ENCODE measurements at places on chromosomes 3 and 15.

GRCh38 chr15:43150191-43150929, 17.0 kb downstream of the TMEM62 start:
- no peak for DNase-seq

DNA sequence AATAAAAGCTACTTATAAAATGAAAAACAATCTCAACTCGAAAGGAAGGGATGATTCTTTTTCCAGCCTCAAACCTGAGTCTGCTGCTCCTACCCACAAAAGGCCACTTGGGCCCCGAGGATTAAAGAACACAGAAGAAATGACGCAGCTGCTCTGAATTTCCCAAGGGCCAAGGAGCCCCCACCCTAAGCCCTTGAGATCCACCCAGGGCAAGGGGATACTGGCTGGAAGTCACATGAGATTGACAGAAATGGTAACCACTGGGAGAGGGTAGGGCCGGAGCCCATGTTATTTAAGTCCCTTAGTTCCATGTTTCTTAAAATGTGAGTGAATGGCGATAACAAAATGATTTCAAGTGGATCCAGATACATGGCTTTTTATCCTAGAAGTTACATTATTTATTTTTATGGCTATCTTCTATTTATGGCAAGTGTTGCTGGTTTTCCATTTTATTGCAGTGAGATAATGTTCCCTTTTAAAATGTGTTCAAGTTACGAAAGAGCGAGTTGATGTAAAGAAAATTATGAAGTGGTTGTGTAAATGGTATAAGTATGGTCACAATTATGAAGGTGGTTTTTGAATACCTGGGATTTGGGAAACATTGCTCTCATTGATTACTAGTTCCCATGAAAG, 16.8 kb downstream of the IGDCC4 start:
- DNase-seq: no peak

- DNase-seq: no peak
Observed at GRCh38 chr15:52567871-52568600, 794 bp downstream of the ARPP19 start.

- no peak for DNase-seq
Observed at GRCh38 chr15:72786676-72787345, 3.3 kb upstream of the ADPGK start.

DNA sequence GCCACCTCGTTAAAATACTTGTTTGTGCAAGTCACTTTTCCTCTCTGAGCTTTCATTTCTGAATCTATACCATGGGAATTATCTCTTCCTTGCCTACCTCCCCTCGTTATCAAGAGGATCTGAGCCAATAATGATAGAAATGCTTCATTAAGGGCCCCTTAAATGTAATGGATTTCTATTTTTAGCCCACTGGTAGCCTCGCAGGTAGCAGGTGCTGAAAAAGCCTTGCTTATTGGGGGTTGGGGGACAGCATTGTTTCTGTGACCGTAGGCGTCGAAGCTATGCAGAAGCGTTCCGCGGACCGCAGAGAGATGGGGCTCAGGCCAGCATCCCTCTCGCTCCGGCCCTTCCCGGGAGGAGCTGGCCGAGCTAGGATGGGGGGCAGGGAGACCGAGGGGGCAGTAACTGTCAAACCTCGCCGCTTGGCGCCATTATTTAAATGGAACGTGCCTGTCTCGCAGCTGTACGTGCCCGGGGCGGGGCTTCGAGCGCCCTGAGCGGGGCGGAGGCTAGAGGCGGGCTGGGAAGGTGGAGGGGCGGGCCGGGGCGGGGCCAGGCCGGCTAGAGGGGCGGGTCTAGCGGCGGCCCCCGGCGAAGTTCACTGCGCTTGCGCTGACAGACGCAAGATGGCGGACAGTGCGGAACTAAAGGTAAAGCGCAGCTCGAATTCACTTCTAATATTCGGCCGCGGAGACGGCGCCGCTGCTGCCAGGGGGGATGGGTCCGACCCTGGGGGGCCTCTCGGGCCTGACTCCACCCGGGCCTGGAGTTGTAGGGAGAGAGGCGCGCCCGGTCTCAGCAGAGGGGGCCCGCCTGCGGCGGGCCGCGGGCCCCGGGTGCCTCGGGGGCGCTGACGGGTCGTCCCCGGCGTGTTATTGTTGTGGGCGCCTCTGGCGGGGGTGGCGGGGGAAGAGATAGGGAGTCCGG, at the start of gene PIAS1:
PIAS1 (plus strand) TSS at position 615 of the 927 bp plus-strand sequence; CDS start at position 627, 12 bp downstream.
- peak; percentile 56 for DNase-seq

DNA sequence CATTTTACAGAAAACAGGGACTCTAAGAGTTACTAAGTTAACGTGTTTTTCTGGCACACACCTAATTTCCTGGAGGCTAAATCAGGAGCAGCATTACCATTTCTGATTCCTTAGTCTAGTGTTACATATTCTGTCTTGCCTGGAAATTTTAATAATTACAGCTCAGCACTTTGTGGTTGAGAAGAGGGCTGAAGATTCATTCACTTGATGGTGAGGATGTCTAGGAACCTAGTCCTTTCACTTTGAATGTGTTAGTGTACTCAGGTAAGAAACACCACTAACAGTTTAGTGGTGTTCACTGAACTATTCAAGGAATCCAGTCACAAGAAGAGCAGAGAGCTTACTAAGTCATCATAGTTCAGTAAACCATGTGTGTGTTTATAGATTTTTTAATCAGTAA, 102.8 kb downstream of the STT3B start:
- DNase-seq: no peak

DNA sequence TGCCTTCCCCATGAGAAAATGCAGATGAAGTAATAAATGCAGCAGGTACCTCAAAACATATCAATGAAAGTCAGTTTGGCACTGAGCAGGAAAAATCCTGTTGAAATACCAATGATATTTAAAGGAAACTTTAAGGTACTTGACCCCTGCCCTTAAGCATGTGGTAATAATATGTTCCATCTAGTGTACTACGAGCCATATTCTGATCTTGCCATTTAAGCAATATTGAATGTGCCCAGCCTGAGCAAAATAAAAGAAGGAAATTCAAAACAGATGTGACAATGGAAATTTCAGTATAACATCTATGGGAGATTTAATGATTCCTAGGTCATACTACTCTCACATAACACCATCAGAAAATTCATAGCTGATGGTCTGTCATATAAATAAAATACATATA, 191.8 kb upstream of the CGNL1 start:
- DNase-seq: no peak

- DNase-seq: no peak
Observed at GRCh38 chr3:80079886-80080285, 312.1 kb upstream of the ROBO1 start.

- DNase-seq: no peak
Observed at GRCh38 chr15:76065245-76065644, 5.5 kb downstream of the TMEM266 start.

GRCh38 chr15:89628301-89628700, 27.0 kb downstream of the KIF7 start:
- no peak for DNase-seq

DNA sequence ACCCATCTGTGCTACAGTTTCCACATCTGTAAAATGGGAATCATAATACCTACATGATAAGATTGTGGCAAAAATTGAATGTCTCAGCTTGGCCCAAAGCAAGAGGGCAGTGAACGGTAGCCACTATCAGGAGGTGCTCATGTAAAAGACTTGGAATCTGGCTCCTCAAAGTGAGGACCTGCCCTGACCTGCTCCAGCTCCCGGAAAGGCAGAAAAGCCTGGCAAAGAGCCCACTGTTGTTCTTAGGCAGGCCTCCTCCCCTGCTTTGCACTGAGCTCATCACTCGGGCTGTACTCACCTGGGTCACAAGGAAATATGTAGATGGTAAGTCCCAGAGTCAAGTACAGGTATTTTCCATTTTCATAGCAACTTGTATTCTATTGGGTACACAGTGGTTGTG, 250.7 kb upstream of the TBL1XR1 start:
- no peak for DNase-seq

DNA sequence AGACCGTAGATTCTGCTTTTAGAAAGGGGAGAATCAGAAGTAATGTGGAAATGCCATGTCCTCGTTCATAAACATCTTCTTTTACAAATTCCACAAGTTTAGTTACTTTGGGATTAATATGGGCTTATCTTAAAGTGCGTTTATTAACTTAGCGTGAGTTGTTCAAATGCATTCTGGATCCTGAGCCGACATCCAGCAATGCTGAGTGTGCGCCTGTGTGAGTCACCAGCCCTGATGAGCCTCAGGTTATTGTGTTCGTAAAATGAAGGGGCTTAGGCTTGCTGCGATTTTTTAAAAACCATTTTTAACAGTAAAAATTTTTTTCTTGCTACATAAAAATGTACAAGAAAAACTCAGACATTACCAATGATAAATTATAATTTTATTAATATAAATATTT, 57.9 kb downstream of the TFRC start:
- no peak for DNase-seq

DNA sequence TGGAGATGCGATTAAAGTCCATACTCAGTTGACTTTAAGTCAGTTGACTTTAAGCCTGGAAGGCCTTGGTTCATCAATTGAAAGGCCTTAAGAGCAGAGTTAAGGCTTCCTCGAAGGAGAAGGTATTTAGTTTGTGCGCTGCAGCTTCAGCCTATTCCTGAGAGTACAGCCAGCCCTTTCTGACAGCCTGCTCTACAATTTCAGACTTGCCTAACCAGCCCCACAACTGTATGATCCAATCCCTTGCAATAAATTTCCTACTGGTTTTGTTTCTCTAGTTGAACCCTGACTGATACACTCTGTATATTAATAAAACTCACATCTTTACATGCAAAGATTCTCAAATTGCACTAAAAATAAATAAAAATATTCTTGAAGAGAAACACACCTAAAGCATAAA, 66.1 kb upstream of the RORA start:
- no peak for DNase-seq

GRCh38 chr15:58526647-58527192, 94.9 kb downstream of the LIPC start:
- DNase-seq: no peak

DNA sequence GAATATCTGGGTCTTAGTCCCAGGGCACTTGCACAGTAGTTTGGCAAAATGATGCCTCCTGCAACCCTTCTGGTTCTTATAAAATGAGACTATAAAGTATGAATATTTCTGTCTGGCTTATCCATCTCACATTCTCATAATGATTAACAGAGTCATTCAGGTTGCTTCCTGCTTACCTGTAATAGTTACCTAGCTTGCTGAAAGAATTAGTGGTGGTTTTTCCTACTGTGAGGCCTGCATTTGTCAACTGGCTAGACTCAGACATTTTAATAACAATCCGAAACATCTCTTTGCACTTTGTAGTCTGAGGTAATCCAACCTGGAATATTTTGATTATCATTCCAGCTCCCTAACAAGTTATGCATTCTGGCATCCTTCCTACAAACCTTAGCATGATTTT, 75.6 kb upstream of the POU1F1 start:
- no peak for DNase-seq

DNA sequence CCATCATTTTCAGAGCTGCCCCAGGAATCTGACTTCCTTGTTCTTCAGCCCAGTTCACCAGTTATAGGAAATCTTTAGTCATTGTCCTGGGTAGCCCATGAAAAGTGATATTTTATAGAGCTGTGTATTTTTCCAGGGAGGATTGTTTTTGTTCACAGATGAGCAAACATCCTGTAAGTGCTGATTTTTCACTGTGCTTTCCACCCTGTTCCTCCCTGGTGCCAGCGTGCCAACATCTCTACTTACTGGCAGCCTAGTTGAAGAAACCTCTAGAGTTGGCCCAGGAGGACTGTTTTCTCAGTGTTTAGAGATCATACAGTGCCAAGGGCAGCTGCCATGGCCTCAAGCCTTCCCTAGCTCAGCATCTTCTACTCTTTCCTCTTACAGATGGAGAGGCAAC, 41.3 kb downstream of the ST6GAL1 start:
- no peak for DNase-seq

DNA sequence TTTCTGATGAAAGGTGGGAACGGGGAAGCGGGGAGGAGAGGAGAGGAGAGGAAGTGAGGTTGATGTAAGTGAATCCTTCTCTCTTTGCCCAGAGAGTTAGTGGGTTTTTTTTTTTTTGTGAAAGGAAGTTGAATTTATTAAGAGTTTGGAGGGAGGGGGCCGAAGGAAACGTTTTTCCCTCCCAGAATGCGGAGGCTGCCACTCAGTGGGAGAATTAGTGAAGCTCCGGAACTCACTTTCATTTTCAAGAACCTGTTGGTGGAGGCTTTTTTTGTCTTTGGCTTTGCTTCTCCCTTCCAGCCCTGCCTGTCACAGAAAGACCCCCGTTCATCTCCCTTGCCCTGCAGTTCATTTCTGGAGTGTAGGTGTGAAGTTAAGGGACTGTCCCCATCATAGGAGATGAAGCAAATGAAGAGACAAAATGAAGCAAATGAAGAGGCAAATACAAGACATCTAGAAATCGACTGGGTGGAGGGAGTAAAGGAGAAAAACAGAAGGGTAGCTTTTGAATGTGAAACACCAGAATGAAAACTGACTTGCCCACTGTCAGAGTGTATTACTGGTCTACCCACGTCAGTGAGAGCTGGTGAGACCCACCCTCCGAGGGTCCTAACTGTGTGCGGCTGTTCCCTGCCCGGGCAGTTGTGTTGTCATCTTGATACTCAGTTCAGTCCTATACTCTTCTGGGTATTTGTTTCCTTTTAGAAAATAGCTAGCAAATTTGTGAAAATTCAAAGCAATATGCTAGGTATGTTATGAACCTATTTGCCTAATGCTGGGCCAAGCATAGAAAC, 91.5 kb downstream of the ITPR1 start:
- no peak for DNase-seq

DNA sequence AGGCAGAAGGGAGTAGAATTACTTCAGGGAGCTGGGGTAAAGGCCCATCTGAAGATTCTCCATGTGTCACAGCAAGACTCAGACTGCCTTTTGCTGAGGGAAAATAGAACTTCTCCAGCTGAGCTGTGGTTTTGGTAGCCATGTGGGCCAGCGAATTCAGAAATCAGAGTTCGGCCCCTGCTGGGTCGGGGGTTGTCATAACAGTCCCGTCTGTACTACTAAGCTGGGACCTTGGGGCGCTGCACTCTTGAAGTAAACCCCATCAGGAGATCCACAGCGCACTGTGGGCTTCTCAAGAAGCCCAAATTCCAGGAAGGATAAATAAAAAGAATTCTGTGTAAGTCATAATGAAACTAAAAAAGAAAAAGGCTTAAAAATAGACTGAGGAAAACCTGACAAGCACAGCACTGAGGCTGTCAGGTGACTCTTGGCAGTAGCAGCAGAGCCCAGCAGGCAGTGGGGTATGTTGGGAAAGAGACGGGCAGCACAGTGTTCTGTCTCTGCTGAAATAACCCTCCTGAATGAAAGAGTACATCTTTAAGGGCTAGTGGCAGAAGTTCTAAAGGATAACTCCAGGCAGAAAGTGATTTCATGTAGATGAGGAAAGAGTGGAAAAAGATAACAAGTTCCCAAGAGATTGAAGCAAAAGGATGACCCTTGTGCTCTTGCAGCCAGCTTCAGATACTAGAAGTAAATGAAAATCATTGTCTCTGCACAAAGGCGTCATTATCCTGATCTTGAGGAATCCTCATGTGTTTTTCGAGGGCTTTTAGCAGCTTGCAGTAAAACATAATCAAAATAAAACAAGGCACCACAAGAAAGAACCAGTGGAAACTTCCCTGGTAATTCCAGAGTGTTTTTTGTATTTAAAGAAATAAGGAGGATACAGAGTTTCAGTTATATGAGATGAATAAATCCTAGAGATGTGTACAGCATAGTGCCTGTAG, 74.5 kb downstream of the RAB7A start:
- DNase-seq: no peak

- DNase-seq: no peak
Observed at GRCh38 chr3:148318240-148318639, 379.5 kb upstream of the AGTR1 start.

GRCh38 chr15:98958076-98958475, 49.5 kb downstream of the PGPEP1L start:
- DNase-seq: no peak

Data from cortex of kidney (tissue), 1 donor.